Mesendoderm (in vitro differentiated cells): ENCODE measurements at places on chromosomes 6 and 20.

DNA sequence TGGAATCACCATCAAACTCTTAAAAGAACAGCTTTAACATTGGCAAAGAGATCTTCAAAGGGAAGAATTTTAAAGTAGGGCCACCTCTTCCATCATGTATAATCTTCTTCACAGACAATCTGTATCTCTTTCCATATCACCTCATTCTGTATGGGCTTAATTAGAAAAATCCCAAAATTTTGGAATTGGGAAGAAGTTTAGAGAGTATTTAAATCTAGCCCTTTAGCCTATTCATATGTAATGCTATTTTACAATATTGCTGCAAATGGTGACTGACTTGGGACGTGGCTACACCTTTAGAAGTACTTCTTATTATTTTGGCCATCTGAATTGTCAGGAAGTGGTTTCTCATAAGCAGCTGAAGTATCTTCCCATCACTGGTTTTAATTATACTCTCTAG, 474.3 kb downstream of the RFPL4B start:
- DNase-seq: no peak

- no peak for DNase-seq
Measured at GRCh38 chr20:50219600-50219999, 29.0 kb downstream of the CEBPB start.

GRCh38 chr6:118764766-118765165, 113.4 kb upstream of the CEP85L start:
- DNase-seq: no peak

DNA sequence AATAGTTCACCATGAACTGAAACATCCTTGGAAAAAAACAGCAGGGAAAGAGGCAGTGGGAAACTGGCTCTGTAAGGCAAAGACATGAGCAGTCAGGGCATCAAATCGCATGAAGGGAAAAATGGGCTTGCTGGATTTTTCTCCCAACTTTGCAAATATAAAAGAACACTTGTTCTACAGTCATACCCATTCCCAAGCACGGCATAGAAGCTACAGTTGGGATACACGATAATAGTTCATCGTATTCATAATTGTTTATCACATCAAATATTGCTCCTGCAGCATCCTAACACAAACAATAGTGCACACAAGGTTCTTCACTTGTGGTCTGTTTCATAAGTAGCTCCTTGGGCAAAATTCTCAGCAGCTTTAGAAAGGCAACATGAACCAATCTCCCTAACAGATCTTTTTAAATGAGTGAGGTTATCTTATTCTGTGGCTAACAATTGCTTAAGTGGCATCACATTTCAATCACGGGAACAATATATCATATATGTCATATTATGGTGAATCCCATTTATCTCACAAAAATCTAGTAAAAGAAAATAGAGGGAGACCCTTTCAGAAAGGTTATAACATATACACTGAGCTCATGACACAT, 243.9 kb downstream of the PKHD1 start:
- DNase-seq: no peak

- DNase-seq: no peak
Measured at GRCh38 chr6:26354162-26354561, 10.8 kb upstream of the BTN3A2 start.

GRCh38 chr20:8291873-8292272, 159.8 kb downstream of the PLCB1 start:
- DNase-seq: no peak

DNA sequence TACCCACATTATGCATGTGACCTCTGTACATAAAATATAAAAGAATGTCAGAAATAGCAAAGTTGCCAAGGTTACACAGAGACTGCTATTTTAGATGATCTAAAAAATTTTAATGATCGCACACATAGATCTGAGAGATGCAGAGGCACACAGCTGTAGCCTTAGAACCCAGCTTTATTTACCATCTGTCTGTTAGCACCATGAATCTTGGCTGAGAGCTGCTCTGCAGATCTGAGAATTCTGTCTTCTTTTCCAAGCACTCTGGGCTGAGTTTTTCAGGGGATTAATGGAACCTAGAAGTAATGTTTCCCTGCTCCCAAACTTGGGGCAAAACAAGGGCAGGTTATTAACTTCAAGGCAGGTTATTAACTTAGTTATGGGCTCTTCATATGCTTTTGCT, 248.7 kb upstream of the JAG1 start:
- no peak for DNase-seq

DNA sequence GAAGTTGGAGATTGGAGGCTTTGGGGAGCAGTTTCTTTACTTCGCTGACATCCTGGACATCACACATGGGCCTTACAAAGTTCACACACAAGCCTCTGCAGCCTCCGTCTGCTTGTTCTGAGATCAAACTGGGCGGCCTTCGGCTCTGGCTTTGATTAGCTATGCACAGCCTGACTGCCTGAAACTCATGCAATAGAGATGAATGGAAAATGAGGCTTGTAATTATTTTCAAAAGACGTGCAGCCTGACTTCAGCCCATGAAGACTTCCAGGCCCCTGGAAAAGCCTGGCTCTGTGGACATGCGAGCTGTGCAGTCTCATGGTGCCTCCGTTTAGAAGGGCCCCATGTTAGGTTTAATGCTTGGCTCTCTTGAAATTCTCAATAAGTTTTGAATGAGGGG, 480.5 kb upstream of the SULF2 start:
- DNase-seq: no peak

DNA sequence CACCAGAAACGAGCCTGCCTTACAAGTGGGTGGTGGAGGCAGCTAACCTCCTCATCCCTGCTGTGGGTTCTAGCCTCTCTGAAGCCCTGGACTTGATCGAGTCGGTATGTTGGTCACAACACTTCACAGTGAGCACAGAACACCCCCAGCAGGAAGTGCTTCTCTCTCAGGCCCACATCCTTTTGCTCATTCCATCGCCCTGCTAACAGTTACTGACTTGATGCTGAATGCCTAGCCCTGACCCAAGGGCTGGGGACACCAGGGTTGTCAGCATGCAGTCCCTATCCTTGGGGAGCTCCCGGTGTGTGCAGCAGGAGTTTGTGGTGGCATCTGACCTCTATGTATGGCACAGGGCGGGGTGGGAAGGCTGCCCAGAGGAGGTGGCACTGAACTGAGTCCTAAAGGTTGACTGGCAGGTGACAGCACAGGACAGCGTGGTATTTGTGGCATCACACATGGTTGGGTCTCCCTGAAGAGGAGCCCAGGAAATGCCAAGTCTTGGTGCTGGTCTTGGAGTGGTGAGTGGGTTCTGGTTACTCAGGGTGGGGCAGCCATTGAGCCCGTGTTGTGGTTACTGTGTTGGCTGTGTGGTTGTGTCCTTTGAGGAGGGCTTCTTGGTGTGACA, 26.7 kb downstream of the GTSF1L start:
- no peak for DNase-seq
